Hypothalamus (tissue), 51 donors: ENCODE measurements at places on chromosomes 7 and 10.

DNA sequence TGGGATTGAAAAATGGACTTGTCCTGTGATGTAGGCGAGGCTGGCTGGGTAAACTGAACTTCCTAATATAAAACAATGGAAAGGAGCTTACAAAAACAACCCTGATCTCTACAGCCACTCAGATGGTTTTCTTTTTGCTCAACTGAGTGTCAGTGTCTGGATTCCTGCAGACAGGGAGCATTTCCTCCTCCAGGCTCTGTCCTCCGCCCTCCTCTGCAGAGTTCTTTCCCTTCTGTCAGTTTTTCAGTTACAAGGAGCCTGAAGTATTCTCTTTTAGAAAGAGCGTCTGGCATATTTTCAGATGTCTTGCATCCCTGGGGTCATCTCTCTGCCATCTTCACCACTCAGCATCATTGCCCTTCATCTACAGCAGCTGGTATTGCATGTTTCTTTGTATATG lies 50.0 kb upstream of the PITRM1 start:
- no peak for DNase-seq

GRCh38 chr10:49655099-49655498 lies 24.4 kb upstream of the C10orf53 start:
- no peak for DNase-seq

GRCh38 chr7:25249772-25250171 lies 21.5 kb upstream of the NPVF start:
- no peak for DNase-seq

GRCh38 chr7:2774280-2774679 lies 69.8 kb downstream of the GNA12 start:
- no peak for DNase-seq

DNA sequence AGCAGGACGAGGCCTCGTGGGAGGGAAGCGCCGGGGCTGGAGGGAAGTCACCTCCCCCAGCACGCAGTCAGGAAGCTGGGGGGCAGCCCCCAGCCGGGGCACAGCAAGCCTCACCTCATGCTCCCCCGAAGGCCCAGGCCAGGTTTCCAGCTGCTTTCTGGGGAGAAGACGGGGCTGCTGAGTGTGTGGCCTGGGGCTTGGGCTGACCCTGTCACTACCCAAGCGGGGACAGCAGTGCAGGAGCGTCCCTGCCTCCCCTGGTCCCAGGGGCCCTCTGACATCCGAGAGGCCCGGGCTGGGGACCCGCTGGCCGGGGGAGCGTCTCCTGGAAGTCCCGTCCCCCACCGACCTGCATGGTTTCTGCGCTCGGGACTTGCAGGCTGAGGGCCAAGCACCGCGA lies 19.7 kb upstream of the NKX6-2 start:
- DNase-seq = no peak

DNA sequence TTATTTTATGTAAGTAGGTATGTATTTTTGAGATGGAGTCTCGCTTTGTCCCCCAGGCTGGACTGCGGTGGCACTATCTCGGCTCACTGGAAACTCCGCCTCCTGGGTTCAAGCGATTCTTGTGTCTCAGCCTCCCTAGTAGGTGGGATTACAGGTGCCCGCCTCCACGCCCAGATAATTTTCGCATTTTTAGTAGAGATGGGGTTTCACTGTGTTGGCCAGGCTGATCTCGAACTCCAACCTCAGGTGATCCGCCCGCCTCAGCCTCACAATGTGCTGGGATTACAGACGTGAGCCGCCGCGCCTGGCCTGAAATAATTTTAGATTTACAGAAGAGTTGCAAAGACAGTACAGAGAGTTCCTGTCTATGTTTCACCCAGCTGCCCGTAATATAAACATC lies 37.5 kb downstream of the PFKFB3 start:
- no peak for DNase-seq

- no peak for DNase-seq
Measured at GRCh38 chr10:100948916-100949315, 20.4 kb upstream of the SEMA4G start.

DNA sequence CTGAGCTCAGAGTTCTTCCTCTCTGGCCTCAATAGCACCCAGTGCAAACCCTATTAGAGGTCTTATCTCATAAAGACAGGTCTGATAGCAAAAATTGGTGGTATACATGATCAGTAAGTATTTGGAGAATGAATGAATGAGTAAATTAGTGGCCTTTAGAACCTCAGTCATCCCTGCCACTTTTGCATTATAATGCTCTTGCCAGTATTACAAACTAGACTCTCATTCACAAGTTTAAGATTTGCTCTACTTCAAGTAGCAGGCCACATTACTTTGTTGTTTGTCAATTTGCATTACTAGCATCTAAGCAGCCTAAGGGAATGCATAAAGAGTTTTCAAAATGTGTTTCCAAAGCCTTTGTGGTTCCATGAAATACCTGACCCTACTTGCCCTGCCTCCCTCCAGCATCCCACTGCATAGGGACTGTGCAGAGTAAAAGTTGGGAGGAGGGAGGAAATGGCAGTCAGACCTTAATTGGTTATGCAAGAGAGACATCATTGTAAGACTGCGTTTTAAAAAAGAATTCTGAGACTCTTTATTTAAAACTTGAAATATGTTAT lies 21.3 kb downstream of the TSPAN12 start:
- DNase-seq = no peak

DNA sequence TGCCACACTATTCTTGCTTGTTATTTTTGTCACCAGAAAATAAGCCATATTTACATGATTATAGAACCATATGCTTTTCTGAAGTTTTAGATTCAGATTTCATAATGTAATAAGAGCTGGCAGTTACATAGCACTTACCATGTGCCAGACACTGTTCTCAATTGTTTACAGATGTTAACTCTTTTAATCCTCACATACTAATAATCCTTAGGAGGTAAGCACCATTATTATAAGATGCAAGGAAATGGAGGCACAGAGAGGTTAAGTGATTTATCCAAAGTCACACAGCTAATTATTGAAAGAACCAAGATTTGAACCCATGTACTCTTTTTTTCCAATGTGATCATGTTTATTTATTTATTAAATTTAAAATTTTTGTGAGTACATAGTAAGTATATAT lies 57.2 kb downstream of the CREB5 start:
- DNase-seq = no peak

- DNase-seq = no peak
Measured at GRCh38 chr7:139183251-139183650, 47.8 kb upstream of the UBN2 start.

- no peak for DNase-seq
Measured at GRCh38 chr7:25831062-25831691, 320.8 kb upstream of the NFE2L3 start.

GRCh38 chr10:27746397-27747095 lies 927 bp upstream of the MKX start:
- no peak for DNase-seq

DNA sequence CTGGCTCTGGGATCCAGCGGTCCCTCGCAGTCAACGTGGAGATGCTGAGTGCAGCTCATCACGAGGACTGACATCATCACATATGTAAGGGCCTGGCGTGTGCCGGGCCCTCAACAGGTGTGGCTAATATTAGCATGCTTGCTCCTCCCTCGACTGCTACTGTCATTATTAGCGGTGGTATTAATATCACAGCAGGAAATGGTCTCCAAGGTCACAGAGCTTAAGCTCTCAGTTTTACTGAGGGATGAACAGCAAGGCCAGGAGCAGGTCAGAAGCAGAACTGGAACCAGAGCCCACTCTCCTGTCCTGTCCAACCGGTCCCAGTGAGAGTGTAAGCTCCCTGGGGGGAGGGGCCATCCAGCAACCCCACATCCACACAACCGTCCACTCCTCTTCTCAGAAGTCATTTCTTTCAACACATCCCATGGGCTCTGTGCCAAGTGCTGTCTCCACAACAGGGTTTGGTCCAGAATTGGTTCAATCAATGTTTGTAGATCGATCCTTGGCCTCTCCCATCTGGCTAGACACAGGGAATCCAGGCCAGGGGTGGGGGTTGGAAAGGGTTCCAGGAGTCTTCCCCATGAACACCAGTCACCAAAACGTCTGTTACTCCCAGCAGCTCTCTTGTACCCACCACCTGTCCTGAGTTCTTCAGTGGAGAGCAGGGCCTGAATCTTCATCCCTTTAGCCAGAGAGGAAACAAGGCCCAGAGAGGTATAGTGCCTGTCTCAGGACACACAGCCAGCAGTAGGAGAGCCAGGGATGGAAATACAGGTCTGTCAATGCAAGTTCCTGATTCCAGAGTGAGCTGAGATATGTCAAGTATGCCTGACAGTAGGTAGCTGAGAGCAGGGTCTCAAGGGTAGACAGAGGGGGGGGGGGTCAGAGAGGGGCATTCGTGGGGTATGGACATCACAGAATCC lies 45.3 kb upstream of the ZMIZ1 start:
- DNase-seq = no peak

GRCh38 chr7:67618556-67619162 lies 622.0 kb downstream of the TYW1 start:
- no peak for DNase-seq

- DNase-seq = no peak
Measured at GRCh38 chr7:117164620-117165019, 158.2 kb downstream of the WNT2 start.

GRCh38 chr10:20835335-20835734 lies 61.8 kb downstream of the NEBL start:
- no peak for DNase-seq

GRCh38 chr7:98733036-98733435 lies 116.0 kb downstream of the NPTX2 start:
- no peak for DNase-seq

- no peak for DNase-seq
Measured at GRCh38 chr7:151351967-151352366, 10.4 kb downstream of the NUB1 start.
